ENCODE measurements at places on chromosomes 2 and 18.

GRCh38 chr2:173690349-173690748 lies 274.8 kb downstream of the SP3 start:
- DNase-seq = no peak

GRCh38 chr2:237483018-237483731 lies 3.9 kb upstream of the MLPH start:
- no peak for DNase-seq

- no peak for DNase-seq
Observed at GRCh38 chr2:155958834-155959233, 373.7 kb downstream of the NR4A2 start.

DNA sequence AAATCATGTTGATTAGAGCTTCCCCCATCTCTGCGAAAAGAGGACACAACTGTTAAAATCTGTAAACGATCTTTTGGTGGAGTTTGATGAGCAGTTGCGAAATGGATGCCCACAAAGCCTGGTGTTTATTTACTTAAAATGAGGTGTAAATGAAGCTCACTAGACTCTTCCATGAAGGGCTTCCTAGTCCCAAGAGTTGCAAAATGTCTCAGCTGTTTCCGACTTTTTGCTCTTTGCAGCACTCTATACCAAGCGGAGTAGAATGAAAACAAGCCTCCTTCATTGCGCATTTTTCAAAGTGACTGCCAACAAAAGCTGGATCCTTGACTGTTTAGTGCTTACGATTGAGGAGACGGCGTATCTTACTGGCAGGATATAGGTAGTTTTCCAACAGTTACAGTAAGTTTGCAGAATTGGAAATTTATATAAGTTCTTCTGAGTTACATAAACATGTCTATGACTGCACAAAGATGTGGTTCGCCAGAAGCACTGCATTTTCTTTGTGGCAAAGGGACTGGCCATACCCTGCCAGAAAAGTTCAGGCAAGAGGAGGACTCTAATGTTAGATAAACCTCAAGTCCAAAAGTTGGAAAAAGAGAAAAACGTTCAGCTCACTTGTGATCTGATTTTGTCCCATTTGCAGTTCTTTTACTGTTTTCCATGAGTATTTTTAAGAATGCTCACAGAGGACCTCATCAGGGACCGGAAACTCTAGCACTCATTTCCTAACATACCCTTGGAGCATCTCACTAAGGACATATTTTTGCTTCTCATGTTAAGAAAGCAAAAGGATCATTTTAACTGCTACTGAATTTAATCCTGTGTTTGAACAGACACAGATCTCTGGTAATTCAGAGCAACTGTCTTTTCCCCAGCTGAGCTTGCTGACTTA lies 42.7 kb downstream of the COLEC12 start:
- DNase-seq = no peak

DNA sequence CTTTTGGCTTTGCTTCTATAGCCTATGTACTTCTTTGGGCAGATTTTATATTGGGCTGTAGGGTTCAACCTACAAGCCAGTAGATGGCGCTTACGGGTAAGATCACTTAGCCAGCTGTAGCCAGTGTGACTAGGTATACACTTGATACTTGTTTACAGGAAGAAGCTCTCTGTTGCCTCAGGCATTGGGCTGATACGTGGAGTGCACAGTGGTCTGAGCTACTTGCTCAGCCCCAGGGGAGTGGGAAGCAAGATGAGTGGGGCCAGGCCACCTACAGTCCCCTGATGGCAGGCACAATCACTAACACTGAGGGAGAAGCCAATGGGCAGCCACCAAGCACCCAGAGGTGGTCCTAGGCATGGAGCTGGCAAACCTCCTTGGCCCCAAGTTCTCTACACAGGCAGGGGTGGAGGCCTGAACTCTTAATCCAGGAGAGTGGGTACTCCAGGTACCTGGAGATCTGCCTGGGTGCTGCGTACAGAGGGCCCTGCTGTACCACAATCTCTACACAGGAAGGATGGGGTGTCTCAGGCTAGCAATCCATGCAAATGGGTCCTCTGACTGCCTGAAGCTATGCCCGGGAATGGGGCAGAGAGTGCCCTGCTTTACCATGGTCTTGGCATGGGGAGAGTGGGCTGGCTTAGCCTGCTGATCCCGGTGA lies 122.2 kb downstream of the NCOA1 start:
- peak; percentile 72 for DNase-seq

GRCh38 chr18:78995740-78996395 lies 16.2 kb downstream of the SALL3 start:
- DNase-seq = no peak

DNA sequence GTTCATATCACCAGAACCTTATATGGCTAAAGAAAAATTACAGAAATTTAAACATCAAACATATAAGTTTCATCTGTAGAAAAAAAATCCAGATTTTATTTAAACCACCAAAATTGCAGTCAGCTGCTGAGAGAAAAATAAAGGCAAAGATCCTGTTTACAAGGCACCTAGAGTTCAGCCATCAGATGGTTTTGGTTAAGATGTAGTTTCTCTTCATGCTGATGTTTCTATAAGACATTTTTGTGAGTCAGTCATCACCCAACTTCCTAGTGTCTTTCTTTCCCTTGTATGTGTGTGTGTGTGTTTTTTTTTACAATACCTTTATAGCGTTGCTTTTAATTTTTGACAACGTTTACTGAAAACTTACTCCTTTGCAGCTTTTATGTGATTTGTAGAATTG lies 26.1 kb upstream of the MMADHC start:
- no peak for DNase-seq

DNA sequence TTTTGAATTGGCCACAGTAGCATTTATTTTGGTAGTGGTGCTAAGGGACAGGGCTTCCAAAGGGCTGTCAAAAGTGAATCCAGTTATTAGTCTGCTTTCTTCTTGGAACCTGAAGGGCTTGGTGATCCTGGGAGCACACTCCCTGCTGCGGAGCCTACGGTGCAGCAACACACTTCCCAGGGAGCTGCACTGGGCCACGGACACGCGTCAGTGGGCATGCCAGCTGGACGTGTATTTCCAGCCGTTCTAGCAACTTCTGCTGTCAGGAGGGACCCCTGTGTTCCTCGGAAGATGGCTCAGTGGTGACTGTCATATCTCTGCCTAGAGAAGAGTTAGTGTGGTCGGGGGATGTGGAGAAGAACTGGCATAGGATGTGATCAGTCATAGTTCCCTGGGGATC lies 204.6 kb downstream of the SOCS6 start:
- no peak for DNase-seq

DNA sequence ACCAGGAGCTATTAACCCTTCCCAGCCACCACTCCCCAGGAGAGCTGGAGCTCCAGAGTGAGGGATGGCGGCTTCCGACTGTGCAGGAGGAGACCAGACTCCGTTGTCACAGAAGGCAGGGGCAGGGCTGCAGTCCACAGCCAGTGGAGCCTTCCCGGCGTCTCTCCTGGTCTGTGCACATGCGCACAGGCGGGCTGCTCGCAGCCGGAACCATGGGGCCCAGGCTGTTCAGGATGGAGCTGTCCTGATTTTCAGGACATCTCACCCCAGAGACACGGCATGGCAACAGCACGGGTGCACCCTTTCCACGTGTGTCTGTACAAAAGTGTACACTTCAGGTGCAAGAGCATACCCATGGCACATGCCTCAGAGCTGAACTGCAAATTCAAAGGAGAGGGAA lies 28.9 kb downstream of the EIPR1 start:
- no peak for DNase-seq

DNA sequence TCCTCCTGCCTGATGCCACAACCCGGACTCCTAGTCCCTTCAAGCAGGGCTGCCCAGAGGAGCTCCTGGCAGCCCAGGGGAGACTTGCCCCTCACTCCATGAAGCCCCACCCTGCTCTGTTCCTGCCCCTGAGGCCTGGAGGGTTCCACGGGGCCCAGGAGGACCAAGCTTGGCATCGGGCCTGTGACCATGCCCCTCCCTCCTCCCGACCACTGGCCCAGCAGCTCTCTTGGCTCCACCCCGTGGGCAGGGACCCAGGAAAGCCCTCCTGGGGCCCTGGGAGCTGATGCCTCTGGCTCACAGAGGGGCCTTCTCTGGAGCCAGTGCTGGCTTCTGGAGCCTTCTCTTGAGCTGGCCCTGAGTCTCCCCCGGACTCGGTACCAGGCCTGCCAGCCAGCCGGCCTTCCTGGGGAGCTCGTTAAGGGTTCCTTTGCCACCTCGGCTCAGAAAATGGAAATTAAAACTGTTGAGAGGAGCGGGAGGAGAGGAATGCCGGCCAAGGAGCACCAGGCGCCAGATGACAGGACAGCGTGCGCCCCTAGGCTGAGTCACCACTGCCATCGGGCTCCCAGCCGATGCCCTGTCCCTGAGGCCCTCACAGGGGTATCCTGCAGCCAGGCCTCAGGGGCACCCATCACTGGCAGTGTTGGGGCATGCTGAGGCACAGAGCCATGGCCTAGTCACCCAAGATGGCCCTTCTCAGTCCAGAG lies 40.6 kb upstream of the SNED1 start:
- DNase-seq = no peak

DNA sequence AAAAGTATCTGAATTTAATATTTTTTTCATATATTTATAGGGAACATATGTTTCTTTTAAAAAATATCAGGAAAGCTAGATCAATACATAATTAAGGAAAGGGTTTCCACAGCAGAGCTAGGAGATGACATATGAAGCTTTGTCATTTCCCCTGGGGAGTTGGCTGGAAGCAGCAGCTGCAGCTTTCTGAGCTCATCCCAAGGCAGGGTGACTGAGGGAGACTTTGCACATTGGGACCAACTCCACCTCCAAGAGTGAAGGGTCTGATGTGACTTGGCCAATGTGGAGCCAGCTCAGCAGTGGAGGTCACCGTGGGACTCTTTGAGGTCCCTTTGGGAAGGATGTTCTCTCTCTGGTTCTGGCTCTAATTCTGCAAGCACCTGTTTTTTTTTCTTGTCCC lies 315.1 kb downstream of the RDH14 start:
- DNase-seq = no peak

GRCh38 chr2:60405271-60405919 lies 148.1 kb downstream of the BCL11A start:
- no peak for DNase-seq

DNA sequence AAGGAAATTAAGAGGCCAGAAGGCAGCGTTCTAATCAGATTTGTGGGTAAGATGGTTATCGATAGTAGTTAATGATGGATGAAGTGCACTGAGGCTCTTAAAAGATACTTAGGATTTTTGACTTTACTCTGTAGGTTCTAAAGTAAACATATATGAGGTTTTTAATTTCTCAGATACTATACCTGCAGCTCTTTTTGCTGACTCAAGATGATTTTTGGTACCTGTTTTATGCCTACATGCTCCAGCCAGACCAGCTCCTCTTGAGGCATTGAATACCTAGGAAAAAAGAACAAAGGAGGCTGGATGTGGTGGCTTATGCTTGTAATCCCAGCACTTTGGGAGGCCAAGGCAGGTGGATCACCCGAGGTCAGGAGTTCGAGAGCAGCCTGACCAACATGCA lies 241.7 kb upstream of the FOSL2 start:
- DNase-seq = no peak

DNA sequence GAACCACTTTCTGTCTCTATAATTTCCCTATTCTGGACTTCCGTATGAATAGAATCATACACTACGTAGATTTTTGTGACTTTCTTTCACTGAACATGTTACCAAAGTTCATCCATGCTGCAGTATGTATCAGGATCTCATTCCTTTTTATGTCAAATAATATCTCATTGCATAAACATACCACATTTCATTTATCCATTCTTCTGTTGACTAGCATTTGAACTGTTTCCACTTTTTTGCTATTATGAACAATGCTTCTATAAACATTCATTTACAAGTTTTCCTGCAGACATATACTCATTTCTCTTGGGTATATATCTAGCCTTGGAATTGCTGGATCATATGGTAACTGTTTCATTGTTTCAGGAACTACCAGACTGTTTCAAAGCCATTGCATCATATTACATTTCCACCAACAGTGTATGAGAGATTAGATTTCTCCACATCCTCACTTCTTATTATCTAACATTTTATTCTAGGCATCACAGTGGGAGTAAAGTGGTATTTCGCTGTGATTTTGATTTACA lies 186.2 kb downstream of the DYM start:
- DNase-seq = no peak

DNA sequence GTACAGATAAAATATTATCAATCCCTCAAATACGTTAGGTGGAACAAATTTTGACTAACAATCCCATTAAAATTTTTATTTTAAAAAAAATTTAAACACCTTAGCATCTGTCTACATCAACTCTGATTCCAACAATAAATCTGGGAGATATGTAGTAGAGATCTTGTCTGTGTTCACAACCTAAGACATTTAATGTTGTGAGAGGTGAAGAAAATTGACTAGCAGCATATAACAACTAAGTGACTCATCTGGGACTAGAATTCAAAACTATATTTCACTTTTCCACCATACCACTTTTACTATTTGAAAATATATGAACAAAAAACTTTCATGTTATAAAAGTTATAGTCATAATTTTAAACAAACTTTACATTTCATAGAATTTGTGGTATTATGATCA lies 97.9 kb downstream of the ATAD2B start:
- no peak for DNase-seq

DNA sequence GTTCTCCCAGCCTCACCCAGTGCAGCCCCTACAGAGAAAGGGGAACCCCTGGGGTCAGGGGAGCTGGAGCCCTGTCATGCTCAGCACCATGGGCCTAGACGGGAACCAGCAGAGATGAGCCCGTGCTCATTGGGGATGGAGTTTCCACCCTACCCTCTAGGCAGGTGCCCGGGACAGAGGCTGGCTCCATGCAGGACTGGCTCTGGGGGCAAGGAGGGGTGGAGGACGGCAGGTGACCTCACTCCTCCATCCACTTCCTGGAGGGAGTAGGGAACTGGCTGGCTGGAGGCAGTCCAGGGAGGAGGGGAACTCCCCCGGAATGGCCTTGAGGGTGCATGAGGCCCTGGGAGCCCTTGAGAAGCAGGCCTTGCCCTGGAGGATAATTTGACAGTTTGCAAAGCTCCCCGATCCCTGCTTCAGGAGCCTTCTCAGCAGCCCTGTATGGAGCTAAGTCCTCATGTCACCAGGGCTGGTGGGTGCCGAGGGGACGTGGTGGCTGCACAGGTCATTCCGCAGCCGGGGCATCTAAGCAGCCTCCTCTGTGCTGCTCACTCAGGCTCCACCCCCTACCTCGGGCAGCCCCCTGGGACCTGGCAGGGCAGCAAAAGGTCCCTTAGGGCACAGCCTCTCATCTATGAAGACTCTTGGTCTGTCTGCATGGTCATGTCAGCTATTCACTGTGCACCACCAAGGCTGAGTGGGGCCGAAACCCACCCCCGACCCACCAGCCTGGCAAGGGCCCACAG lies 2.1 kb downstream of the NEURL3 start:
- DNase-seq = no peak

- no peak for DNase-seq
Observed at GRCh38 chr2:176500901-176501300, 231.7 kb downstream of the MTX2 start.

- no peak for DNase-seq
Observed at GRCh38 chr2:30267161-30267975, 36.0 kb downstream of the LBH start.

- DNase-seq = no peak
Observed at GRCh38 chr2:127573771-127574170, 38.3 kb downstream of the MYO7B start.

- DNase-seq = no peak
Observed at GRCh38 chr2:238789317-238789806, 58.5 kb upstream of the TWIST2 start.
